ENCODE measurements at places on chromosomes 4 and X. TPM values are rescaled to one million over a fixed set of nuclear protein-coding genes. Genes with fewer than 3 reads are reported as not detected.

DNA sequence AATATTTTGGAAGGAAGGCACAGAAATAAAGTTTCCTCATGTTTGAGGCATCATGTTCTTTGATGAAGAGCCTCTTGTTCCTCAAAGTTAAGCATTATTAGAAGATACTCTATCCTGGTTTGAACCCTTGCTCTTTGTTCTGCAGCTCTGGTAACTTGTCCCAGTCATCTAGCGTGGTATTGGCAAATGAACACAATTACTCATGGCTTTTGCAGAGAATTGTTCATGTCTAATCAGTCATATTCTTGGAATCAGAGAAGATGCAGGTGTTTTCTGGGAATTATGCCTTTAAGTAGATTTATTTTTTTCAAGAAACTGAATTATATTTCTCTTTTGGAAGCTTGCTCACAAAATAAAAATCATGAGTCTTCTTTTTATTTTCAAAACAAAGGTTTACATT is 52.9 kb upstream of the HPGDS start:
- no peak for DNase-seq

DNA sequence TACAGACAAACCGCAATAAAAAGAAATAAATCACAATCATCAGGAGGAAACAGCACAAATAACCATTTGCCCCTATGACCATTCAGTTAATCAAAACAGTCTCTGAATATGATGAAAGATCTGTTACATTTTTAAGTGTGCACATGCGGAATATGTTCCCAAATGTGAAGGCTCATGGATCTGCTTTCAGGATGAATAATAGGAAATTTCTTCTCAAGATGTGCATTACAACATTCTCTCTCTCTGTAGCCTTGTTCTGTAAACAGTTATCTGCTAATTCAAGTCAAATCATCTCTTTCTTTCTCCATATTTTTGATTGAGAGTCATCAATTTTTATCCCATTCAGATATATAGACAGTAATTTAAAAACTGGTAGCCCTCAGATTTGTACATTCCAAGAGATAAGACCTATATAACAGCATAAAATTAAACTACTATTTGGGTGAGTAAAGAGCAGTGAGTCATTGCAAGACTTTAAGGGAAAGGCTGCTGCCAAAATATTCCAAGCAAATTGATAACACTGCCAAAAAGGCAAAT is 433.9 kb upstream of the ATOH1 start:
- DNase-seq = no peak

The CLTRN gene
- 27.3 TPM for polyA plus RNA-seq

DNA sequence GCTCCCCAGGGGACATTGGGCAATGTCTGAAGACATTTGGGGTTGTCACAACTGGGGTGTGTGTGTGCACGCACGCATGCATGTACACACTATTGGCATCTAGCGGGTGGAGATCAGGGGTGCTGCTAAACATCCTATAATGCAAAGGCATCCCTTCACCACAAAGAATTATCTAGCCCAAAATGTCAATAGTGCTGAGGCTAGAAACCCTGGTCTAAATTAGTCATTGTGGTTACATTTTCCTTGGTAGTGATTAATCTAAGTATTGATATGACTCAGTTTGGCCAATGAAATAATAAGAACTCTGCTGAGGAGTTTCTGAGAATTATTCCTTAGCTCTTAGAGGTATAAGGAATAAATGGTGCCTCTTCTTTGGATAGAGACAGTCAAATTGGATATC is 200.2 kb downstream of the CLCN4 start:
- no peak for DNase-seq

GRCh38 chr4:99649778-99650177 is 7.8 kb downstream of the C4orf54 start:
- no peak for DNase-seq

The RADX gene
- polyA plus RNA-seq = 6.4 TPM

The ZNF157 gene
- 0.98 TPM for polyA plus RNA-seq

DNA sequence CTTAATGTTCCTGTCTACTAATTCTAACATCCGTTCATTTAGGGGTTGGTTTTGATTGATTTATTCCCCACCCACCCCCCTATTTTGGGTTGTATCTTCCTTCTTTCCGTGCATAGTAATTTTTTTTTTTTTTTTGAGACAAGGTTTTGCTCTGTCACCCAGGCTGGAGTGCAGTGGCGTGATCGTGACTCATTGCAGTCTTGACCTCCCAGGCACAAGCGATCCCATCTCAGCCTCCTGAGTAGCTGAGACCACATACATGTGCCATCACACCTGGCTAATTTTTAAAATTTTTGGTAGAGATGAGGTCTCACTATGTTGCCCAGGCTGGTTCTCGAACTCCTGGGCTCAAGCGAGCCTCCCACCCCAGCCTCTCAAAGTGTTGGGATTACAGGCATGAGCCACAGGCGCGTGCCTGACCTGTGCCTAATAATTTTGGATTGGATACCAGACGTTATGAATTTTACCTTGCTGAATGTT is 79.9 kb downstream of the ZFX start:
- no peak for DNase-seq

DNA sequence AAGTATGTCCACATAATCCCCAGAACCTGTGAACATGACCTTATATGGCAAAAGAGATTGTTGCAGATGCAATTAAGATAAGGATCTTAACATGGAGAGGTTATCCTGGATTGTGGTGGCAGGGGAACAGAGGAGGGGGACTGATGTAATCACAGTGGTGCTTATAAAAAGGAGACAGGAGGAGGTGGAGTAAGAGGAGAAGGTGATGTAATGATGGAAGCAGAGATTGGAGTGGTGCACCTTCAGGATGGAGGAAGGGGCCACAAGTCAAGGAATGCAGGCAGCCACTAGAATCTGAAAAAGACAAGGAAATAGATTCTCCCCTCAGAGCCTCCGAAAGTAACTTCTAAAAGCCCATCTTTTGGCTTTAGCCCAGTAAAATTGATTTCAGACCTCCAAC is 388.4 kb downstream of the BCOR start:
- DNase-seq = no peak

GRCh38 chr4:42871671-42872290 is 20.7 kb upstream of the GRXCR1 start:
- no peak for DNase-seq

The MAGEB4 gene
- not detected for polyA plus RNA-seq

- no peak for DNase-seq
Observed at GRCh38 chr4:127832585-127832984, 48.1 kb upstream of the PLK4 start.

DNA sequence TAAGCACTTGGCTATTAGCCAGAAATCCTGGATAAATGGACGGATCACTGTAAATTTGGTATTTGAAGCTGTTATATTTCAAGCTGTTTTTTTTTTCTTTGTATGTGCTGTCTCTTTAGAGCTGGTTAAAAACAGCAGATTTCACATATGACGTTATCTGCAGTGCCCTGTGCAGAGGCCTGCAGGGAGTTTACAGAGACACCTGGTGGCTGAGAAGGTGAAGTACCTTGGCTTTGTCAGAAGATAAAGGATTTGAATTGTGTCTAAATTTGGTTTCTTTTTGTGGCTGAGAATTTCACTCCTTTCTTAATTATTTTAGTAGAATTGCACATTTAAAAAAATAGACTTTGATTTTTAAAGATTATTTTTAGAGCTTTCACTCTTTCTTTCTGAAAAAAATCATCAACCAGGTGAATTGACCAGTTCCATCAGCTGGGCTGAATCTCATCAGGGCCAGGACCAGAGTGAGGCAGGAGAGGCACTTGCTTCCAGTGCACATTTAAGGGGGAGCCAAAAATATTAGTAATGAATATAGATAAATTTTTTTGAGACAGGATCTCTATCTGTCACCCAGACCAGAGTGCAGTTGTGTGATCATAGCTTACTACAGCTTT is 9.6 kb upstream of the CHRNA9 start:
- DNase-seq = no peak

GRCh38 chrX:67731061-67731460 is 187.2 kb downstream of the AR start:
- no peak for DNase-seq

DNA sequence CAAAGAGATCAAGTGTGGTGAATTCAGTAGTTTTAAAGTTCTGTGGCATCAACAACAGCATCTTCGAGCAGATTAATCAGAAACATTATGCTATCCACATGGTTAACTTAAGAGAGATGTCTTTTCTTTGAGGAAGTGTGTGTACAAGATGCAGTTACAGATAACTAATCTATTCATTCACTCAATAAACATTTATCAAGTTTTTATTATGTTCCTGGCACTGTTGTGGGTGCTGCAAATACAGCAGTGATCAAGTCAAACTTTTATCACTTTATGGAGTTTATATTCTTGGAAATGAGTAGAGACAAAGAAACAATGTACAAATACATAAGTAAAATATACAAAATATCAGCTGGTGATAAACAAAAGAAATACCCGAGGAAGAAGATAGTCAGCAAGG is 66.4 kb downstream of the ATOH1 start:
- DNase-seq = no peak

The USP26 gene
- polyA plus RNA-seq = not detected

- DNase-seq = no peak
Observed at GRCh38 chr4:71366766-71367165, 27.9 kb downstream of the SLC4A4 start.

The ASMT gene
- not detected for polyA plus RNA-seq

DNA sequence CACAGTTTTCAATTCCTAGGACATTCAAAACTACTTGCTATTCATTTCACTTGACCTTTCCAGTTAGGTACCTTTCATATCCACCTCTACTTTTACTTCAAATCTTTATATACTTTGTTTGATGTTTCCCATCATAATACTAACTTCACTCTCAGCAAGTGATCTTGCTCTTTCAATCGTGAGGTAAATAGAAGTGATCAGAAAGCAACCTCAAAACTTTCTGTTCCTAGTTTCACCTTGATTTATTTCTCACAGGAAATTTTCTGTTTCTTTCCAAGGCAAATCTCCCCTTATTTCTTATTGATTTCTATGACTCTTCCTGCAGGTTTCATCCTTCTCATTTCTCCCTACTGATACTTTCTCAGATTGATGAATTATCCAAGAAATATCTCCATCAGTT is 623.5 kb downstream of the FSTL5 start:
- no peak for DNase-seq

GRCh38 chr4:159722052-159722451 is 619.2 kb downstream of the RAPGEF2 start:
- DNase-seq = no peak

GRCh38 chr4:7573576-7574091 is 138.9 kb upstream of the PSAPL1 start:
- no peak for DNase-seq

DNA sequence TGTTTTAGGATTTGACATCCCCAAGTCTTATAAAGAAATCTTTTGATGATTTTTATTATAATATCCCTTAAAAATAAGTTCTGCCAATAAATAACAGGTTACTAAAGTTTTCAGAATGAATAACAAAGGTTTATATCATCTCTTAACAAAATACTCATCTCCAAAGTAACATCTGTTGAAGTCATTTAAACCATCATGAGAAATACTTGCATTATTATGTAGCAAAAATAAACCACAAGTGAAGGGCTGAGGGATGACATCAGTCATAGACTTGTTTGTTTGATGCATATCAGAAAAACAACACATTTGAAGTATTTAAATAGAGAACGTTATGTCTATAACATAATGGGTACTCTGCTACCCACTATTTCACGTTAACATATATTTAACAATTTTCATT is 114.9 kb downstream of the SPOCK3 start:
- no peak for DNase-seq

DNA sequence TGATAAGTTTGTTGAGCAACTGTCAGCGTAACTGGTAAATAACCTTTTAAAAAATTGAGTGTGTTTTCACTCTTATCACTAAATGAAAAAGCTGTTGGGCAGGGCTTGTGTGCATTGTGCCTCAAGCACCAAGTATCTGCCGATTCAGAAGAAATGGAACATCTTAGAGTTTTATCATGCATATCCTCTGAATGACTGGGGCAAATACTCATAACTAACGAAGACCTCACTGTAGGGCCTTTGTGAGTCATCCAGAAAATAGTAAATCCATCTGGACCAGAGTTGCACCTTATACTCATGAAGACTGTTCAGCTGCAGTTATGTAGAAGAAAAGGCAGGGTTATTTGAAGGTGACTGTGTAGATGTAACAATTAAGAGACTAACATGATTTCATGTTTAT is 222.1 kb downstream of the CAMK2D start:
- DNase-seq = no peak

- no peak for DNase-seq
Observed at GRCh38 chrX:153673428-153674218, at the start of gene PNCK. PNCK (minus strand) TSS chrX:153673813; CDS start chrX:153673076, 737 bp downstream.

GRCh38 chr4:142556570-142557238 is 289.4 kb downstream of the INPP4B start:
- DNase-seq = no peak

- no peak for DNase-seq
Observed at GRCh38 chrX:24260842-24261550, 52.9 kb downstream of the SUPT20HL2 start.

The POLN gene
- polyA plus RNA-seq = 3.1 TPM

DNA sequence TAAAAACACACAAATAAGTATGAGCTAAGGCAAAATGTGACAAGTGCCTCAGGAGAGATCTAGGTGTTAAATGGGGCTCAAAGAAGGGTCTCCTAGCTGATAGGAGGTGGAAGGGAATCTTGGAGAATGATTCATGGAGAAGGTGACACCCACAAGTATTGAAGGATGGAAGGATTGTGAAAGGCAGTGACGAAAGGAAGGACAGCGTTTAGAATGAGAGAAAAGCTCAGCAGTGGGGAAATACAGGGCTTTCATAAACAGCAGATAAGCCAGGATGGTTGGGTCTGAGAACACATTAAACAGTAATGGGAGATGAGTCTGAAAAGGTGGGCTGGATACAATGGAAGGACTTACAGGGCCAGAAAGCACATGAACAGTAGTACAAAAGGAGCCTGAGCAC is 11.5 kb downstream of the ANXA5 start:
- DNase-seq = no peak

DNA sequence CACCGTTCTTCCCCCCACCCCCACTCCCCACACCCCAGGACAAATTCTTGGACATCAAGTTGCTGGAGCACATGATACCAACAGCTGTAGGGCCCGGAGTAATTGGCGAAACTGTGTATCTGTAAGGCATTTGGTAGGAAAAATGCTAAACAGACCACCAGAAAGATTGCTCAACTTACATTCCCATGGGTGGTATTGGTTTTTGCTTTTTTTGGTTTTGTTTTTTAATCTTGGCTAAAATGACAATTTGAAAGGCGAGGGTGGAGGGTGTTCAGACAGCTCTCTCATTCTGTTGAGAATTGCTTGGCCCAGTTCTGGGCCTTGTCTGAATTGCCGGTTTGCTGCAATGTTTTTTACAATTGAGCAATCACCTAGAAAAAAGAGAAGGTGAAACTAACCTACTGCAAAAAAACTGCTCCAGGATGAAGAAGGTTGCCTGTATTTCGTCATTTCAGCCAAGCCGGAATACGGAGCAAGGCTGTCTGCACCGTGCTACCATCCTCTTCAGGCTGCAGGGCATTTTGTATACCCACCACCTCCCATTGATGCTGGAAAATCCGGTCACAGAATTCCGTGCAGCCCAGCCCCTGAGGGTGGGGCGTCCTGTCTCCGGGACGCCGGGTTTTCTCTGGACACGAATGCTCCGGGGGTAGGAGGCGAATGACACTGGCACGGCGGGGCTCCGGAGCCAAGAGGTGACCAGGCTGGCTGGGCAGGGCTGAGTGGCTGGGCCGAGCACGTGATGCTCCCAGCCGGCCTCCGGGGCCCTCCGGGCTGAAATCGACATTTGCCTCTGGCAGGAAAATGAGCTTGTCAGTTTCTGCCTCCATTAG is at the start of gene CLCN4:
Gene CLCN4 (plus strand): TSS at position 777 of the 833 bp plus-strand sequence. CDS start 28,058 bp downstream, outside the sequence.
- DNase-seq = no peak
